ENCODE measurements at places on chromosomes 7 and 10. TPM values are rescaled to one million over a fixed set of nuclear protein-coding genes. Genes with fewer than 3 reads are reported as not detected.

Gene PLEKHS1
- total RNA-seq, result not detected

Gene NPSR1
- total RNA-seq, result not detected

Gene OPN1SW
- not detected for total RNA-seq

Gene KCNH2
- total RNA-seq, result 8.4 TPM

Gene RARRES2
- 10.6 TPM for total RNA-seq

Gene ADAM22
- 0.61 TPM for total RNA-seq
